ENCODE measurements at places on chromosomes 3 and 15.

GRCh38 chr3:107239703-107240102 is 137.5 kb upstream of the CCDC54 start:
- no peak for DNase-seq

DNA sequence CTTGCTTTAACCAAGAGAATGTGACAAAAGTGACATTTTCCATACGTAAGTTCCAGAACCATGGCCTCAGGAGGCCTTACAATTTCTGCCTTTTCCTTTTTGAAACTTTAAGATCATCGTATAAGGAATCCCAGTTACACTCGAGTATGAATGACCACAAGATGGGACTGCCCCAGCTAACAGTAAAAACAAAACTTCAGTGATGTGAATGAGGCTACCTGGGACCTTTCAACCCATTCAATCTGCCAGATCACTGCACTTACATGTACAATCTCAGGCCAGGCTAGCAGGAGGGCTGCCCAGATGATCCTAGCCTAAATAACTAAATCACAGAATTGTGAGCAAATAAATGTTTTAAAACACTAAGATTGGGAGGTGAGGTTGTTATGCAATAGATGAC is 328.8 kb downstream of the CNTN6 start:
- no peak for DNase-seq

GRCh38 chr15:76963596-76963995 is 31.3 kb upstream of the PSTPIP1 start:
- no peak for DNase-seq

DNA sequence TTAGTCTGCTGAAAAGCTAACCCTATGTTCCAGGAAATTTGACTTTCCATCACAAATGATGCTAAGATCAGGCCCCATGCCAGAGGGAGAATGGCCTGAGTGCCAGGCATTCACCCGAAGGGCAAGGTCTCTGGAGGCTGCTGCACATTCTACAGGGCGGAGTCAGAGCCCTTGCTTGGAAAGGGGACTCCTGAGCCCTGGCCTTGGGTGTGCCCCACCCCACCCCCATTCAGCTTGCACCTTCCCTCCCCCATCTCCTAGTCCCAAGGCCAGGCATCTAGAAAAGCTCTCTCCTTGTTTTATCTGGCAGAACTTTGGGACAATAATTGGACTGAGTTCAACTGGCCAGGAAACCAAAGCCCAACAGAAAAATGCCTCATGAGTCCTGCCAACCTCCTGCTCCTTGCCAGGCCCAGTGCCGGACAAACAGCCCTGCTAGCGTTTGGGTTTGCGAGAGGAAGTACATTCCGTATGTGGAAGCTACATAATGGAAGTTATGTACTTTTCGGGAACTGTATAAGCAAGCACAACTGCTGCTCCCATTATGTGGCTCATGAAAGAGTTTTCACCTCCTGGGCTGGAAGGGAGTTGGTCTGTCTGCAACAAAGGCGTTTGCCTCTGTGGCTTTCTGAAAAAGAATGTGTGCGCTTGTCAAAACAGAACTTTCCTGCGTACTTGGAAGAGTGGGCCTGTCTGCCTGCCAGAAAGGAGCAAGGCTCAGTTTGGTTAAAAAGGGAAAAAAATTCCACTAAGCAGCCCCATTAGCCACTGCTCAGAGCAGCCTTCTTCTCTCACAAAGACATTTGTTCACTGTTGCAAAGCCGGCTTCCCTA is 321.5 kb upstream of the CTNNB1 start:
- no peak for DNase-seq

- no peak for DNase-seq
These were observed 51.1 kb upstream of the CHD2 start for GRCh38 chr15:92848852-92849598.

DNA sequence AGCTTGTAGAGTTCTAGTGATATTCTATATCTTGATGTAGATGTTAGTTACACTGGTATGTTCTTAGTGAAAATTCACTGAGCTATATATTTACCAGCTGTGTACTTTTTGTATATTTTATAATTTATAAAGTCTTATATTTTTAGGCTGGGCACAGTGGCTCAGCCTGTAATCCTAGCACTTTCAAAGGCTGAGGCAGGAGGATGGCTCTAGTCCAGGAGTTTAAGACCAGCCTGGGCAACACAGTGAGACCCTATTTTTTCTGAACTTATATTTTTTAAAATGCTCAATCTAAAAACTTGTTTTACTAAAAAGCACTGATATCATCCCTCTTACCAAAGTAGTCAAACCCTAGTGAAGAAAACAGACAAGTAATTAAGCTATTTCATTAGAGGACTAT is 5.1 kb downstream of the MYO9A start:
- DNase-seq: no peak
